ENCODE measurements at places on chromosomes 7 and 10. TPM values are rescaled to one million over a fixed set of nuclear protein-coding genes. Genes with fewer than 3 reads are reported as not detected.

IPMK gene
- 9.3 TPM for total RNA-seq

AKR1C2 gene
- 0.33 TPM for total RNA-seq

DNA sequence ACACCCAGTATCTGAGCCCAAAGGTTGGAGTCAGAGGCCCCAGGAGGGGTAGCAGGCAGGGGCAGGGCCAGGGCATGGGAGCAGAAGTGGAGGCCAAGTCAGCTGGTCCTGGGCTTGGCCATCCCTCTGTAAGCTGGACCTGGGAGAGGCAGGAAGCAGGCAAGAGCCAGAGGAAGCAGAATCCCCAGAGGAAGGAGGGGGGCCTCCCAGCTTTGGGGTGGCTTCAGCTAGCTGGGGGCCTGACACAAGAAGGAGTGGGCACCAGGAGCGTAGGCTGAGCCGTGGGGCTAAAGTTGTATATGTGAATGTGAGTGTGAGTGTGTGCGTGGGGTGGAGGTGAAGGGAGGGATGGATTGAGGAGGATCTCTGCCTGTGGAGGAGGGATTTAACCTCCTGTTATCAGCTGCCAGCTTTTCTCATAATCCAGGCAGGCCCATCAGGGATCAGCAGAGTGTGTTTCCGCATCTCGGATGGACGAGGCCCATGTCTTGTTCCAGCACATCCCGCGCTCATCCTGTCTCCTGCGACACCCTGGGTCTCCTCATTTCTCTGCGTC, 54.0 kb downstream of the NEURL1 start:
- no peak for DNase-seq

PRSS37 gene
- total RNA-seq, result not detected

- no peak for DNase-seq
Measured at GRCh38 chr7:43637114-43637806, 54.4 kb downstream of the STK17A start.

- no peak for DNase-seq
Measured at GRCh38 chr10:132746801-132747625, 38.9 kb downstream of the NKX6-2 start.

GRCh38 chr7:7237978-7238267, 55.6 kb downstream of the C1GALT1 start:
- no peak for DNase-seq

Measured in Panc1 (cell line).